ENCODE measurements at places on chromosomes 6 and 20.

DNA sequence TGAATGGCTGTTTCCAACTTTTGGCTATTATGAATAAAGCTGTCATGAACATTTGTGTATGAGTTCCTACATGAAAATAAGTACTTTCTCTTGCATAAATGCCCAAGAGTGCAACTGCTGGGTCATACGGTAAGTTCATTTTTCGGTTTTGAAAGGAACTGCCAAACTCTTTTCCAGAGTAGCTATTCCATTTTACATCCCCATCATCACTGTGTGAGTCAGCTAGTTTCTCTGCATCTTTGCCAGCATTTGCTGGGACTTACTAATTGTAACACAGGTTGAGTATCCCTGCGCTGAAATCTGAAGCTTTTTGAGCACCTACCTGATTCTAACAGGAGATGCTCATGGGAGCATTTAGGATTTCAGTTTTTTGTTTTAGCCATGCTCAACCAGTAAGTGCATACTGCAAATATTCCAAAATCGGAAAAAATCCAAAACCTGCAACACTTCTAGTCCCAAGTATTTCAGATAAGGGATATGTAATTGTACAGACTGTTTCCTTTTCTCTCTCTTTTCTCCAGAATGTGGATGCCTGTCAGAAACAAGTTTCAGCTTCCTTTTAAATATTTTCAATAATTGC, 118.4 kb downstream of the DTNBP1 start:
- DNase-seq, result no peak

DNA sequence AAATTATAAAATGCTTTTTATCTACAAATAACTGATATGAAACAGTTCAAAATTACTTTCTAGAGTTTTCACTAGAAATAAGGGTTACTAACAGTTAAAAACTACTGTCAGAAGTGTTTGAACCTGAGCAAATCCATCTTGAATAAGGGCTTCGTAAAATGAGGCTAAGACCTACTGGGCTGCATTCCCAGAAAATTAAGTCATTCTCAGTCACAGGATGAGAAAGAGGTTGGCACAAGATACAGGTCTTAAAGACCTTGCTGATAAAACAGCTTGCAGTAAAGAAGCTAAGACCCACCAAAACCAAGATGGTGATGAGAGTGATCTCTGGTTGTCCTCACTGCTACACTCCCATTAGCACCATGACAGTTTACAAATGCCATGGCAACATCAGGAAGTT, 93.7 kb downstream of the PLG start:
- no peak for DNase-seq

- no peak for DNase-seq
Measured at GRCh38 chr6:149079911-149080491, 237.5 kb upstream of the TAB2 start.

- peak; percentile 99 for DNase-seq
Measured at GRCh38 chr6:110554966-110555460, 78.6 kb upstream of the SLC22A16 start.

- DNase-seq, result no peak
Measured at GRCh38 chr6:26173836-26174145, 86.6 kb downstream of the HFE start.

- DNase-seq, result peak; percentile 73
Measured at GRCh38 chr6:155273431-155273830, 9.6 kb downstream of the CLDN20 start.

DNA sequence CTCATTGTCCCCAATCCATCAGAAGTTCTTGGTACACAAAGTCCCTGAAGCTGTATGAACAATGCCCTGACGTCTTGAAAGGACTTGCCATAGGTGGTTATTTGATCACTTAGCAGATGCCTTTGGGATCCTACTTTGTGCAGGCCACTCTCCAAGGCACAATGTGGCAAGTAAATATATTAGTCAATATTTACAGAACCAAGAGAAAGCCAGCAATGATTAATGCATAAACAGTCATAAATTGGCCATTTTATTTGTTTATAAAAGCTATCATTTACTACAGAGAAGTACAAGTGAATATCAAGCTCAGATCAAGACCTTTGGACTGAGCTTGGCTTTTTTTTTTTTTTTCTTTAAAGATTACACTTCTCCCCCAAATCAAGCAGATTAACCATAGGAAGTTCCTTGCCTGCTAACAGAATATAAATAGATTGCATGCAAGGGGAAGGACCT, 161.8 kb downstream of the MTHFD1L start:
- no peak for DNase-seq

GRCh38 chr20:51118216-51118615, 95.3 kb upstream of the KCNG1 start:
- no peak for DNase-seq
